SK-N-DZ (cell line): ENCODE measurements at places on chromosomes 2 and 18.

DNA sequence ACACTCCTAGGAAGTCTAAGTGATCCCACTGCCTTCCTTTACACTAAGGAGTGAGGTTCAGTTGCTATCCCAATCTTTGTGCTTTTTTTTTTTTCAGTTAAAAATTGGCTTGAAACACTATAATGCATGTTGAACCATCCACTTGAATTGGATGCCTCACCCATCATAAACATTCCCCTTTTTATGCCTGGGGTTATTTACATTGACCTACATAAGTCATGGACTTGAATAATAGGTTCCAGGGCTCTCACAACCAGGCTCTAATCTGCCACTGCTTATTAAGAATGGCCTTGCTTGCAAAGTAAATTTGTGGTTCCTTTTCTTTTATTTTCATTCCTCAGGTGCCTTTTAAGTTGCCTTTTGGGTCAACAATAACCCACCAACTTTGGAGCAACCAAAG, 236.1 kb upstream of the MEIS1 start:
- no peak for DNase-seq

DNA sequence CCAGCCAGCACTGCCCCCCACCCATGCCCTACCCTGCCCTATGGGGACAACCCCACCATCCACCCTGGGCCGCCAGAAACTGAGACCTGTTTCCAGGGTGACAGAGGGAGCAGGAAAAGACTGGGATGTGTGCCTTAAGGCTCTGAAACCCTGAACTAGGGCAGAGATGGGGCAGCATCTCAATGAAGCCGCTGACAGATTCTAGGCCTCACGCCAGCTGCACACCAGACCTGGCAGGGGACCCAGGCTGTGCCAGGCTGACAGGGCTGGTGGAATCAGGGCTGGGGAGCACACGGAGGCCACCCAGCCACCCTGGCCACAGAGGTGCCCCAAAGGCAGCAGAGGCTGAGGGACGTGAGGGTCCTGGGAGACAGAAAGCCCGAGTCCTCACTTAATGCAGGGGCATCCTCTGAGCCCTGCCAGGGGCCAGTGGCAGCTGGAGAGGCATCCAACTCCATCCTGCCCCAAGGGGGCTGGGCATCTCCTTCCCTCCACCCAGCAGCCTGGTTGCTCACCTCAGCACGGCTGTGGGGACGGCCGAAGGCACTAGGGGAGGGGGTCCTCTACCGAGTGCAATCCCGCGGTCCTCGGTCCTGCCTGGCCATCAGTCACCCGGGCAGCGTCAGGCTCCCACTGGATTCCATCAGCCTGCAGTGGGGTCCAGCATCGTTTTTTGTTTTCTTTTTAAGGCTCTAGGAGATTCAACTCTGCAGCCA, 169.2 kb downstream of the ZFP36L2 start:
- no peak for DNase-seq

- DNase-seq = no peak
Observed at GRCh38 chr2:58313926-58314325, 72.8 kb upstream of the FANCL start.

- no peak for DNase-seq
Observed at GRCh38 chr2:68632021-68632420, 11.4 kb upstream of the PROKR1 start.

DNA sequence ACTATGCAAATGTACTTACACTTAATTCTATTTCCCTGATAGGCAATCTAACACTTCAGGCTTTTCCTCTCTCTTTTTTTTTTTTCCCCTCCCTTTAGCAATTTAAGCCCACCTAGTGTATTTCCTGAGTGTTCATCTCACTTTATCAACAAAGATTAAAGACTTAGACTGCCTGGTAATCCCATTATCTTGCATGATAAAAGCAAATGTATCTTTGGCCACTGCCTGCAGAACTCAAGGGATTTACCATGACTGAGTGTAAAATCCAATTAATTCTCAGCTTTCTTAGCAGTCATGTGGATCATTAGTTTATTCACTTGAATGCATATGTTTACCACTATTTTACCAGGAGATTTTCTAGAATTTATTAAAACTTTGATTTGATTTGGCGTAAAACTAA, 1102.2 kb upstream of the GYPC start:
- peak; percentile 65 for DNase-seq

DNA sequence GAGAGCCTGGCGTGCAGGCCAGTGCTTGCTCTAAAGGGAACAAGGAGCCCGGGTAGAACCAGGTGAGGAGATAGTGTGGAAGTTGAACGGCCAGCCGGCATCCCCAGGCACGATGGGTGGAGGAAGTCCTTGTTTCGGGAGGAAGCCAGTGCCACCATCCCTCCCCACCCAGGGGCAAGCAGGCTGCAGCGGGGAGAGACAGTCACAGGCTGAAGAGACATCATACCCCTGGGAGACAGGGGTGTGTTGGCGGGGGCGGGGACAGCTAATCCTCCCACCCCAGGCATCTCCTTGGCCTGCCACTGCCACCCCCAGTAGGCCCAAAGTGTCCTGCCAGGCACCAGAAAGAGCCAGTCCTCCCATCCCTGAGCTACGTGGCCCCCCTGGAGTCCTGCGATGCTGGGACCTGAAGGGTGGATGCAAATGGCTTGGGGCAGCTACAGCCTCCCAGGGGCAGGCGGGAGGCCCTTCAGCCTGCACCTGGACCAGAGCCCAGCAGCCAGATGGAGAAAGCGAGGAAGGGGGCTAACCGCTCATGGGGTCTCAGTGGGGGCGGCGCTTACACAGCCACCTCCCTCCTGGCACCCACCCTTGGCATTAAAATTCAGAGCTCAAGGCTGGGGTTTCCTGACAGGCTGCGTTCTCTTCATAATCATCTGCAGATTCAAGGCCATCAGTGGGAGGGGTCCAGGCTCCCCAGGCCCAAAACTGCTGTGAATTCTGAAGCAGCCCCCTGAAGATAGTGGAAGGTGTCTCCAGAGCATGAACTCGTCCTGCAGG, 14.8 kb upstream of the GPR55 start:
- DNase-seq = no peak

GRCh38 chr2:120310136-120310535, 35.8 kb upstream of the INHBB start:
- no peak for DNase-seq

DNA sequence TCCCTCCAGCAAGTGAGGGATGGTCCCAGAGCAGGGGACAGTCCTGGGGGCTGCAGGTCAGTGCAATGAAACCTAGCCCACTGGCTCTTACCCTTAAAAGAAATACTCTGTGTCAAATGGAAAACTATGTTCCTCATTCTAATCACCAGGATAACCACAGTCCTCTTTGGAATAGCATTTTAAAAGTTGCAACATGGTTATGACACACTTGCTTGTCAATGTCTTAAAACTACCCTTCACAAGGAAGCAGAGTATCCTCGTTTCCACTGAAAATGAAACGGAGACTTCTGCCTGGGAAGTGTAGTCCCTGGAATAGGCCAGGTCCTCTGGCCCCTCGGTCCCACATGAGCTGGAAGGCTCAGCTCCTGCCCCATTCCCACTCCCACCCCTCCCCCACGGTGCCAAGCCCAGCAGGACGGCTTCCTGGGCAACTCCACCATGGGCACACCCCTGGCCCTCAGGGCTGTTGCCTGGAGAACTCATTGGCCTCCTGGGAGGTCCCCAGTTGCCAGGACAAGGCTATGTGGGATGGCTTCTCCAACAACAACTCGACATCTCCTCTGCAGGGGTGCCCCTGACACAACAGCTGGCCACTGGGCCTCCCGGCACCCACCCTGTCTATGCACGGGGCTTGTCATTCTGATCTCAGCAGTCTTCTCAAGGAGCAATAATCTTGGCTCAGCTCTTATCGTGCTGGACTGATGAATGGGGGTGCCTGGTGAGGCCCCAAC, 38.3 kb upstream of the ST3GAL5 start:
- DNase-seq = no peak

DNA sequence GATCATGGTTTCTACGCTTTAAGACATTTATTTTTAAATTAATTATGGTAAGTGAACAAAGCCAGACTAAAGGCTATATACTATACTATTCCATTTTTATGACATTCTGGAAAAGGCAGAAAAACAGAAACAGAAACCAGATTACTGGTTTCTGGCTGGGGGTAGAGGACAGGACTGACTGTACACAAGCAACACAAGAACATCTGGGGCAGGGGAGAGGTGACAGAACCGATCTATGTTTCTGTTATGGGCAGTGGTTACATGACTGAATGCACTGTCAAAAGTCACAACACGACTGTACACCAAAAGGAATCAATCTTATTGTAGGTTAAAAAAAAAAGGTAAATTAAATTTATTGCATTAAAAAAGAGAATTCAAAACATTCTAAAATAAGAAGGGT, 64.7 kb downstream of the PTPN2 start:
- DNase-seq = no peak

DNA sequence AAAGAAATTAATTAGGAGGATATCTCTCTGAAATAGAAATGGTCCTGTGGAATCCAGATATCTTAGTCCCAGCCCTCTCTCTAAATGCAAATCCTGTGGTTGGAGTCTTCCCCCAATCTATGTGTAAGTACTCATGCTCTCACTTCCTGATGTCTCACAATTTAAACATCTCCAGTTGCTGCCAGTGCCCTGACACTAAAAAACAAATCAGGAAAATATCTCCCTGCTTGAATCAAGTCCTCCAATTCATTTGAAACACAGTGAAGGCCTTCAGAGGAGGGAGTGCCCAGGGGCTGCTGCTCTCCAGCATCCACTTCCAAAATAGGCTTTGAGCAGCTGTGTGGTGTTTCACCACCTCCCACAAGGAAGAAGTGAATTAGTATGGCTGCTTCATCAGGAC, 413.8 kb downstream of the RAD51AP2 start:
- no peak for DNase-seq

DNA sequence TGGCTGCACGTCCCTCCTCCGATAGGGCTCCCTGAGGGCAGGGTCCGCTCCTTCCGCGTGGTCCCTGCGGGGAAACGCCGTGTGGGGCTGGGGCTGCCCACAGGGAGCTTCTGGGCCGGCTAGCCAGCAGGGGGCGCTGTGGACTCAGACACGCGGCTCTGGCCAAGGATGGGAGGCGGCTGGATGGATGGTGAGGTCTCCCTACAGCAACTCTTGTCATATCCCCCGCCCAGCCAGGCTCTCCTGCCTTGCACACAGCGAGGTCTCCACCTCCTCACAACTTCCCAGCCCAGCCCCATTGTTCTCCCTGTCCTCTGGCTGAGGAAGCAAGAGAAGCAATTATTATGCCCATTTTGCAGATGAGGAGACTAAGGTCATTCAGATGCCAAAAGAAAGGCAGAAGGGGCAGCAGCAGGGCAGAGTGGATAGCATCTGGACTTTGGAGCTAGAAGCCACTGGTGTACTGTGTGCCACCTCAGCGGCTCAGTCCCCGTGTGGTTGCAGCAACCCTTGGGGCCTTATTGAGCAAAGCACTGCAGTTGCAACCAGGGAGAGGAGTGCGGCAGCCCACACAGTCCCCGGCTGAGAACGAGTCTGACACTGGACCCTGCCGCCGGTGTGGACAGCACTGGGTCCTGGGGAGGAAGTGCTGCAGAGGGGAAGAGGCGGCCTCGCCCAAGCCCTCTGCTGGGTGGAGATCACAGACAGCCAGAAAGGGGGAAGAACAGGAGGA, 99.0 kb downstream of the ZFP36L2 start:
- DNase-seq = no peak

DNA sequence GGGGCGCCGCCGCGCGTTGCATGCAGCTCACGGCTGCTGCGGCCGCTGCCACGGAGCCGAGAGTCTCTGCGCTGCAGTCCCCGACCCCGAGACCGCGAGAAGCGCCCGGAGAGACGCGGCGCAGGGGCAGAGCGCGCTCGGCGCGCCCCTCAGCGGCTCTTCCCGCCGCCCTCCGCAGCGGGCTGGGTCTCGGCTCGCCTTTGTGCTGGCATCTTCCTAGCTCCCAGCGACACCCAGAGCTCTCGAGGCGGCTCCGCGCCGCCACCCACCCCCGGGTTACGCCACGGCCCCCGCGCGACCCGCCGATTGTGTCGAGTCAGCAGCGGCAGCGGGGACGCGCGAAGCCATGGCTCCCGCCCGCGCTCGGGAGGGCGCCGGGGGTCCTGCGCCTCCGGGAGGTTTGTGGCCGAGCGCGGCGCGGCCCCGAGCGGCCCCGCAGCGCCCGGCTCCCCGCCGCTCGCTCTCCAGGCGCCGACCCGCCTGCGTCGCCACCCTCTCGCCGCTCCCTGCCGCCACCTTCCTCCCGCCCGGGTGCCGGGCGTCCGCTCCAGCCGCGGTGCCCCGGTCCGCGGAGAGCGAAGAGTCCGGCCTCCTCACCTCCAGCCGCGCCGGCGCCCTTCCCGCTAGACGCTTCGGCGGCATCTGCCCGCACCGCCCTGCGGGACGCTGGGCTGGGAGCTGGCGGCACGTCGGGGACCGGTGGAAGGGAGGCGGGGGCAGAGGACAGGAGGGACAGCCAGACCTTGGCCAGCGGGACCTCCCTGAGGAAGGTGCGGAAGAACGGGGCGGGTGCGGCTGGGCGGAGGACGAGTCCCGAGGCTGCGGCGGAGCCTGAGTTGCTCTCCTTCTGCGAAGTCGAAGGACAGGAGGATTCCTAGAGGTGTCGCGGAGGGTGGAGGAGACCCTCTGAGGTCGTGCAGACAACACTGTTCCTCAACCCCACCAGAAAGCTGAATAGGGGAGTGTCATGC, 46.3 kb upstream of the CCDC150 start:
- DNase-seq = peak; percentile 79

DNA sequence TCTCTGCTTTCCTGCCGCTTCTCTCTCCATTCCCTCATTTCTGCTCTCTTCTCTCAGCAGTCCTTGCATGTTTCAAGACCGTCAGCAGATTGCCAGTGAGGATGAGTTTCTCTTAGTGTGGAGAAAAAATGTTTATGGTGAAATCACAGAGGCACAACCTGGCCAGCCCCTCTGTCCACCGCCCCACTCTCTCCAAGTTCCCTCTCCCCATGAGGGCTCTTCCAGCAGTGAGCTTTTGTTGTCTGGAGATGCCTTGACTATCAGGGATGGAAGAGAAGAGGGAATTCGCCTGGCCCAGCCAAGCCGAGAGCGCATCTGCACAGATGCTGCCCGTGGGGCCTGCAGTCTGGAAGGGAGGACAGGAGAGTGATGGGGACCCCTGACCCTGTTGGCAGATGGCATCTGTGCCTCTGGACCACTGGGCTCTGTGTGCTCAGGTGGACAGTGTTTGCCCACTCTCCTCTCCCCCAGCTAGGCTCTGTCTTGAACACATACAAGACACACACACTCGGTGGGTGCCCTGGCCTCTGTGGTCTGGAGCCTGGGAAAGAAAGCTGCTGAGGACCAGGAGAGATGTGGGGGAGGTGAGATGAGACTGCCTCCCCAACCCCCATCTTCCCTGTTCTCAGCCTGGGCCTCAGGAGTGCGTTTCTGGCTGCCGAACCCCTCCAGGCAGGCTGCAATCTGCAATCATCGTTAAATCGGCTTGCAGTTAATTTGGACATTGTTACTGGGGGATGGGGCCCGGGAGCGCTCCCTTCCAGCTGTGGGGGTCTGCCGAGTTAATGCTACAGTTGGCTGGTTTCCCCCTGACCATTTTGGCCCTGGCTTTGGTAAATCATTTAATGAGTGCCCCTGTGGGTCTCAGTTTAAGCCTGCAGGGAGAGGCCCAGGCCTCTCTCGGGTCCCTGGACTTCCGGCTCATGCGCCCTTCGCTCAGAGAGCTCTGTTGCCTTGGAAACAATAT, 4.5 kb downstream of the ITM2C start:
- peak; percentile 26 for DNase-seq

- no peak for DNase-seq
Observed at GRCh38 chr2:74585406-74586185, 31.1 kb downstream of the DOK1 start.

GRCh38 chr18:13179566-13180113, 38.9 kb upstream of the LDLRAD4 start:
- no peak for DNase-seq
